Body of pancreas (tissue), 4 donors: ENCODE measurements at places on chromosomes 16 and 17.

- no peak for DNase-seq
These were observed 25.2 kb downstream of the CEP95 start for GRCh38 chr17:64531955-64532371.

DNA sequence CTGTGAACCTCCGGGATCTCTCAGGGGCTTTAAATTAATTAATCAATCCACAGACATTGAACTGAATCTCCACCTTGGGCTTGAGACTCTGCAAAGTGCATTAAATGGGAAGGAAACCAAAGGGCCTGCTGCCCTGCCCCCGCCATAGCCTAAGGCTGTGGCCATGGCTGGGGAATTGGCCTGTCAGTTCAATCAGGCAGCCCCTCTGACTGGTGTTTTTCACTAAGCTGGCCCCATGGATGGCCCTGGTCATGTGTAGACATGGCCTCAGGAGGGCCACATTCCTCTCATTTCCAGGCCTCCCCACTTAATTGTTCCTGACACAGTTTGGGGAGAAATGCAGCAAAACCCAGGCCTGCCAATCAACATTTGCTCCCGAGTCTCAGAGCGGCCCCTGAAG lies 499.8 kb downstream of the WWOX start:
- no peak for DNase-seq

DNA sequence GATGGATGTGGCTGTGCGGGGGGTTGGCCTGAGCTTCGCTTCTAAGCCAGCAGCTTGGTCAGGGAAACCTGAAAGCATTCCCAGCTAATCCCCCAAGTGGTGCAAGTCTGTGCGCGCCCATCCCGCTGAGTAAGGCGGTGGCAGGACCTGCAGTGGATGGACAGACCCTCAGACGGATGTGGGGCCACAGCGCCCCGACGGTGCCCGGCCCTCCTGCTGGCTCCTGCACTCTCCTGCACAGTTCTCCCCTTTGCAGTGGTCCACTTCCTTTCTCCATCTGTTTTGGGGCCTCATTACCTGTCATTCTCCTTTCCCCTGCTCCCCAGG lies 2.3 kb downstream of the ATP2A1 start:
- DNase-seq = no peak

- no peak for DNase-seq
These were observed 7.5 kb upstream of the PPP1R27 start for GRCh38 chr17:81842378-81842724.

- no peak for DNase-seq
These were observed 4.3 kb upstream of the PIMREG start for GRCh38 chr17:6439951-6440350.

DNA sequence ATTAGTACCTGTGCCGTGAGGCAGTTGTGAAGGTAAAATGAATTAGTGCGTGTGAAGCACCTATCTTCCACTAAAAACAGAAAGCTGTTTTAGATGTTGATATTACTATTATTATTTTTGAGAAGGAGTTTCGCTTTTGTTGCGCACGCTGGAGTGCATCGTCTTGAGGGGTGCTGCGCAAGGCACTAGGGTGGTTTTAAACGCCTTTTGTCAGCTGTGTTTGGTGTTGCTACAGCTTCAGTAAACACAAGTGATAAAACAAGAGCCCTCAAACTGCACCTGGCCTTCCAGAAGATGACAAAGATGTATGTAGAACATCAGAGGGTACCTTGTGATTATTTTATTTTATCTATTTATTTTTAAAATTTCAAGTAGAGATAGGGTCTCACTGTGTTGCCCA lies 38.2 kb downstream of the PLCG2 start:
- DNase-seq = no peak

DNA sequence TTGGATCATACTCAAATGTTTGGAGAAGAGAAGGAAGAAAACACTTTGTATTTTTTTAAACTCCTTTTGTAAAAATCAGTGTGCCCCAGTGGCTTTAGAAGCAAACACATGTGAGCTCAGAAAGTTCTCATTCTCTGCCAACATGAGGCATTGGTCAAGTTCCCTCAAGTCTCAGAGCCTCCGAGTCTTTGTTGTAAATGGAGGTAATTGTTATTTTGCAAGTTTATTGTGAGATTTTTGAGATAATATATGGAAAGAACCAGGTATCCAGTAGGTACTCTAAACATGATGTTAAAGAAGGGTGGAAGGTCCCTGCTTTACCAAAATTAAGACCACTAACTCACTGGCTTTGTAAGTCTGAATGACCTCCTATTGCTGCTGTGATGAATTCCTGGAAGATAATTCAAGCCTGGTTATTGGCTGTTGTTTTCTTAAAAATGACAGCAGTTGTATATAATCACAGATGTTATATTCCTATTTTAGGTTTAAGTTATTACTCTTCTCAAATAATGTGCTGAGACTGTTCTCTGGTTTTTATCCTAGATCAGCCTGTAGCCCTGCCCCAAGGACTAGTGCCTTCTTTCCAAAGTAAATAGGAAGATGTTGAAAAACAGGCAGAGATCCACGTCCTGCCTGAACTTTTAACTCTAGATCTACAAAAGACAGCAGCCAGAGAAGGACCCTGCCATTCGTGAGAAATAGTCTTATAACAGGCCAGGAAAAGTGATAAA lies 2.4 kb downstream of the HLF start:
- DNase-seq = no peak
